ENCODE measurements at places on chromosomes 12 and 14.

DNA sequence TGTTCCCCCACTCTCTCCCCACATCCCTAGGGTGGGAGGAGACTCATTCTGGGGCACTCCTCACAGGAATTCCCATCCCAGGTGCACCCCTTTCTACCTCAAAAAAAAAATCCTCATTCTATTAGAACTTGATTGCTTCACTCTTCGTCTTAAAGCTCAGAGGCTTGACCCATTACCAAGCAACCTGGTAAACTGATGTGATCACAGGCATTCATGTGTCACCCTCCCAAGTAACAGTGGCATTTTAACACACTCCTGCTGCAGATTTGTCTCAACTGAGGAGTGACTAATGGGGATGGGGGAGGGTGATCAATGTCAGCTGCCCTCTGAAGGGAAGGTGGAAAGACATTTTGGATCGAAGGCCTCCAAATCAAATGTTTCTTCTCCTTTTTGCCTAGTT is 78.1 kb upstream of the PTHLH start:
- DNase-seq: no peak

- DNase-seq: no peak
Measured at GRCh38 chr12:103780093-103780440, 61.0 kb downstream of the NT5DC3 start.

DNA sequence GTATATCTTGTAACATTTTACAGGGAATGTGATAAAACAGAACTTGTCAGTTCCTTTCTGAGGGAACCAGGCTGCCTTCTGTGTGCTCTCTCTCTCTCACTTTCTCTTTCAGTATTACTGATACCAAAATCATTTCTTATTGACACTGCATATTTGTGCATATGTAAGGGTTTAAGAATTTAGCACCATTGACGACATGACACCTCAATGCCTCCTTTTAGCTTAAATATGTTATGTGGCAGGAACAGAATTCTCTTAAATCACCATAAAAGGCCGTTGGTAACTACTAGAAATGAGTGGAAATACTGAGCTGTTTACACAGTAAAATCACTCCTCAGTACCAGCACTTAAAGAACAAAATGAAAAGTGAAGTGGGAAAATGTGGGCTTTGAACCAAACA is 457.7 kb upstream of the SYT1 start:
- DNase-seq: peak; percentile 7

GRCh38 chr12:726281-727140 is 25.9 kb upstream of the WNK1 start:
- DNase-seq: no peak

- no peak for DNase-seq
Measured at GRCh38 chr12:100201604-100202423, 1.2 kb downstream of the ACTR6 start.

DNA sequence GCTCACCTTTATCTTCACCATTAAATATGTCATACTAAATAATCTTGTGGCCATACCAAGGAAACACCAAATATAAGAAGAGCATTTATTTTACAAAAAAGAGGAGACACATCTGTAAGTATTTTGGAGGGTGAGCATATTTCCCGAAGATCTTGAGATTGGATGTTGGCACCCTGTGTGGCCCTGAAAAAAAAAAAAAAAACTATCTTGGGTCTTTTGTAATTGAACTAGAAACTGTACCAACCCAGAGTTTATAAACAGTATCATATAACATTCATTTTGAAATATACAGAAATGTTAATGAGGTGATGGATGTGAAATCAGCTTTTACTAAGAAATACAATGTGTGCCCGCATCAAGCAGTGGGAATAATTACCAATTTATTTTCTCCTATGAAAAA is 104.0 kb upstream of the FRMD6 start:
- DNase-seq: no peak

DNA sequence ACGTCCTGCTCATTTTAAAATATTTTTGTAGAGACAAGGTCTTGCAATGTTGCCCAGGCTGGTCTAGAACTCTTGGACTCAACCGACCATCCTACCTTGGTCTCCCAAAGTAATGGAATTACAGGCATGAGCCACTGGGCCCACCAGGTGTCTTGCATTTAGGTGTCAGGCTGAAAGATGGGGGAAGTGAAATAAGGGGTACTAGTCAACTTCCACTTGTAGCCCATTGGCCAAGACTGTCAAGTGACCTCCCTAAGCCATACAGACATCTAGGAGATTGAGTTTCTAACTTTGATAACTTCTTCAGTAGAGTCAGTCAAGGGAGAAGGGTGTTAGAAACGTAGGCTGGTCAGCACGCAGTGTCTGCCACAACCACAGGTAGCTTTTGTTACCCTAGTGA is 32.0 kb downstream of the ARF6 start:
- no peak for DNase-seq

DNA sequence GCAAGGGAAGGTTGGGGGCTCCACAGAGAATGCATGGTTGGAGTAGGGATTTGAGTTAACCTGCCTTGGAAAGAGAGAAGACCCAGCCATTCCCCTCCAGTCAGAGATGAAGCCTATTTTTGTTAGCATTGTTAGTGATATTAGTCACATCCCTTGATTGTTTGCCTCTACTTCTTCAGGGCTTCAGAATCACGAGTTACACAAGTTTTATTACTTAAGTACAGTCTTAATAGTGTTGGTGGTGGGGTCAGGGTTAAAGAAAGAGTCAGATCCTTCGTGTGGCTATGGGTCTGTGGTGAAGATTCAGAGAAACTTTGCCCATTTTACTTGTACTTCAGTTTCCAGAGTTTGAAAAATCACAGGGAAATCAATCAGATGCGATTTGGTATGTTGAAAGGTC is 363.1 kb downstream of the LRIG3 start:
- DNase-seq: no peak

GRCh38 chr12:131829356-131829747 is 1.2 kb downstream of the MMP17 start:
- DNase-seq: no peak

GRCh38 chr12:102950950-102951619 is 6.4 kb upstream of the ASCL1 start:
- DNase-seq: no peak

DNA sequence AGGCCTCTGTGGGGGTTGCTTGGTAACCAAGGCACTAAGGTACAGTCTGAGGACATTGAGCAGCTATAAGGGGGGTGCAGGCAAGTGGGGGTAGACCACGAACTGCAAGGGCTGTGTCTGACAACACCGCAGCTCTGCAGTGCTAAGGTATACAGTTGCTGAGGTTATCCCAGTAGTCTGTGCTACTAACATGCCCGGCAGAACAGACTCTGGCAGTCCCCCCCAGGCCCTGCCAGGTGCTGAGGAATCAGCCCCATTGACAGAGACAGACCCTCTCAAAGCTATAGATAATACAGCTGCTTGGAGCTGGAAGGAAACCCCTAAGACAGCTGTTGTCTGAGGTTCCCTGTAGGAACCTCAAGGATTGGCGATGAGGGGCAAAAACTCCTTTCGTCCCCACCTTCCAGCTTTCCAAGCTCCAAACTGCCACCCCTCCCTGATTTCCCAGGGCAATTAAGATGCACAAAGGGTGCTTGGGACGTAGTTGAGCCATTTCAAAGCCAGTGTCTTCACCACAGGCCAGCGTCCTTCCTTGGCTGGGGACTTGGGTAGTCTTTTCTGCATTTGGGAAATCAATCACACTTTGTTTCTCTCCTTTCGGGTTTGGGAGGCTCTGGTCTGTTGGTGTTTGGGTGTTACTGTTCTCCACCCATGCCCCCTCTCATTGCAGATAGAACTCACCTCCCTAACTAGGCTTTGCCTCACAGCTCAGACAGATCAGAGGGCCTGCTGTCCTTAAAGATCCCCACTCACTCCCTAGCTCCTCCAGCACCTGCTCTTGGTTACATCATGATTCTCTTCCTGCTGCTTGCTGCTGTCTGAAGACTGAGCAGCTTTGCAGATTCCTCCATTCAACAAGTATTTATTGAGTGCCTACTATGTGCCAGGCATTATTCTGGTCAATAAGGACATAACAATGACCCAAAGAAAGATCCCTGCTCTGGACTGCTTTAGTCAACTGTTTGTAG is 2.0 kb upstream of the MYH7 start:
- DNase-seq: no peak

- DNase-seq: no peak
Measured at GRCh38 chr12:50923361-50924130, 28.8 kb upstream of the HIGD1C start.

- no peak for DNase-seq
Measured at GRCh38 chr14:30142216-30142615, 214.6 kb upstream of the PRKD1 start.

GRCh38 chr12:106643000-106643399 is 60.2 kb downstream of the RFX4 start:
- DNase-seq: no peak

GRCh38 chr14:34785223-34786006 is 71.0 kb upstream of the CFL2 start:
- DNase-seq: no peak

- DNase-seq: no peak
Measured at GRCh38 chr12:106345746-106346145, 11.8 kb upstream of the POLR3B start.

DNA sequence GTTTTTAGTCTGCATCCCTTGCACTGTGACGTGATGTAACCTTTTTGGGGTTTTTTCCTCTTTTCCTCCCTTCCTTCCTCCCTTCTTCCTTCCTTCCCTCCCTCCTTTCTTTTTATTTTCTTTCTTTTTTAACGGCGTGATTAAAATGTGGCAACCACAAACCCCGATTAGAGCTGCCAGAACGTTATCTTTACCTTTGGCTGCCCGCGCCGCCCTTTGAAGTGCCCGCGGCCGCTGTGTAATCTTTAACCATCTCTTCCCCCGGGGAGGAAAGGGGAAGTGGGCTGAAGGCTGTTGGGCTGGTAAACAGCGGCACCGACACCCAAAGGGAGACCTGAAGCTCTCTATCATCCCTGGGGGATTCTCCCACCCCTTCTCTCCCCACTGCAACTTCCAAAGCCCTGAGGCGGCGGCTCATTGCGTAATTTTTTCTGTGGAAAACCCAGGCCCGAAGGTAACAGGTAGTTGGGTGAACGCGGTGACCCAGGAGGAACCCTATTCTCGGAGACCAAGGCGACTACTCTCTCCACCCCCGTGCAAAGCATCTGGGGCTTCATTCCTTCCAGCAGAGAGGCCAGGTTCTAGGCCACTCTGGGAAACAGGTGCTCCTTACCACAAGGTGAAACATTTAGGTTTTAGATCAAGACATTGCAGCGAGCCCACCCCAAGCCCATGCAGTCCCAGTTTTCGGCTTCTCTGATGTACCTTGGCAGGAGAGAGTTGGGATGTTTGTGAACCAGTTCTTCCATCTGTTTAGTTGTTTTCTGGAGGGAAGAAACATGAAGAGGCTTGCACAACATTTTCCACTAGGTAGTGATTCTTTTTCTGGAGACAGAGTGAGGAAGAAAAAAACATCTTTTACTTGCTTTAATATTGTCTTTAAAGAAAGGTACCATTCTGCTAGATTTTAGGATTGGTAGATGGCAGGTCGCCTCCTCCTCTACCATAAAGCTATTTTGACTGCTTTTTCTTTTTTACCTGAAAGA is 1.5 kb downstream of the LGR5 start:
- DNase-seq: peak; percentile 24

GRCh38 chr14:55160989-55161388 is 30.4 kb downstream of the DLGAP5 start:
- peak; percentile 18 for DNase-seq
